ENCODE measurements at places on chromosomes 11 and 22.

DNA sequence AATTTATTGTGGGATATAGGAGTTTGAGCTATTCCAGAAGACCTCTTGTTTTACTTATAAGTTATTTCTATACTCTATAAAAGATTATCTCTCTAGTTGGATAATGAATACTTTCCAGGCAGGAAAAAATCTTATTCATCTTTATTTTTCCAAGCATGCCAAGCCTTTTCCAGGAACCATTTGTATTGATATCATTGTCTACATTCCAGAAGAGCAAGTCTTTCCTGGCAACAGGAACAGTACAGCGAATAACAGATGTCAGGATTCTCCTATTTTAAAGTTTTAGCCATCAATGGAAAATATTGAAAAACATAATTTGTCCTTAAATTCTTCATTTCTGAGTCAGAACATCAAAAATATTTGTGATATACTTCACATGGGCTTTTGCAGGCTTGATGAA is 5.2 kb upstream of the NXPE1 start:
- no peak for DNase-seq

DNA sequence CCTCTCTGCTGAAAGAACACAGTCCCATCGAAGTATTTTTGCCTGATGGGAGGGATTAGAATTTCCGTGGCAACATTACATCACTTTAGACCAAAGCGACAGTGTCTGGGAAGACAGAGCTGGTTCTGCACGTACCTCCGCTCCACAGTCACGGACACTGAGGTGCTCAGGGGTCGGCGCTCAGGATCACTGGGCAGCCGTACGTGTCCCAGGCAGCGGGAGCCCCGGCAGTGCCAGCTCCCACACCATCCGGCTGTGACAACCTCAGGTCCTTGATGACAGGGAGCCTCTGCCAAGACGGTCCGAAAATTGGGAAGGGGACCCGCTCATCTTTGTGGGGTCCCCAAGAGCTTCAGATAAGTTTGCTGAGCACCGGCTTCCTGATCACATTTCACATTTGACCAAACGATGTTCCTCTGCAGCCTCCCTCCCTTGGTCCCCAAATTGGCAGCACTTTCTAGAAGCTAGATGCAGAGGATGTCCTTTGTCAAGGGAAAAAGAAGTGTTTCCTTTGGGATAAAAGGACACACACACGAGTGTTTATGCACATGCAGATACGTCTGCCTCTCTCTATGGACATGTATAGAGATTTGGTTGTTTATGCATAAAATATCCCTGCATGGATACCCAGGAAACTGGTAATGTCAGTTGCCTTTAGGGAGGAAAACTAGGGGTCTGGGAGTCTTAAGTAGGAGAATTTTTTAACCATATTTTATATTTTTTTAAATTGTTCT is 61.6 kb upstream of the LINC01488 start:
- DNase-seq, result no peak

GRCh38 chr22:20979243-20979809 is 2.8 kb upstream of the LZTR1 start:
- no peak for DNase-seq

- no peak for DNase-seq
These were observed 31.1 kb upstream of the DDI1 start for GRCh38 chr11:104005234-104005855.

- DNase-seq, result no peak
These were observed 10.0 kb downstream of the SMIM38 start for GRCh38 chr11:69165775-69166174.

- no peak for DNase-seq
These were observed 52.6 kb downstream of the SWAP70 start for GRCh38 chr11:9716275-9717039.

DNA sequence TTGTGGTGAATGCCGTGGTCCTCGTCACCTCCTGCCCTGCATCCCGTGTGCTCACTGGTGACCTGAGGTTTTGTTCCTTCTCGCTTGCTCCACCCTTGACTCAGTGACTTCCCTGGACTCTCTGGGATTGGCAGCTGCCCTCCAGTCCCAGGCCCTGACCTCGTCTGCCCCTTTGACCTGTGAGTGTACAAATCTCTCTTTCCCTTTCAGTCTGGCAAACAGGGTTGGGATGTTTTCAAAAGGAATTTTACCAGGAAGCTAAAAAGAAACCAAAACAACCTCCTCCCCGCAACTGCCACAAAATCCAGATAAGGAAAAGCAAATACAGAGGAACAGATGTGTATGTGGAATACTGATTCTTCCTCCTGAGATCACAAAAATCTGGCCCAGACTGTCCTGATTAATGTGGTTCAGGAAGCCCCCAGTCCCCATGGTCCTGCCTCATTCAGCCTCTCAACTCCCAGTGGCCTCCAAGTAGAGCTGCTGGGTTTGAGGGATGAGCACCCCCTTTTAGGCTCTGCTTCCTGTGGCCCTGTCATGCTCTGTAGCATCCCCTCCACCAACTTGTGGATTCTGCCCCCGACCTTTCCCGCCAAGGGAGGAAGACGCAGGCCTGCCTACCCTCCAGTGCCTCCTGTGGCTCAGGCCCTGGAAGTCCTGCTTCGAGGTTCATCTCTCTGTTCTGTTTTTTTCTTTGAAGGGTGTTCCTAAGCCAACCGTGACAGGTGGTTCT is 15.2 kb downstream of the ROBO4 start:
- no peak for DNase-seq

- peak; percentile 75 for DNase-seq
These were observed 22.3 kb downstream of the DHCR7 start for GRCh38 chr11:71425860-71426259.

DNA sequence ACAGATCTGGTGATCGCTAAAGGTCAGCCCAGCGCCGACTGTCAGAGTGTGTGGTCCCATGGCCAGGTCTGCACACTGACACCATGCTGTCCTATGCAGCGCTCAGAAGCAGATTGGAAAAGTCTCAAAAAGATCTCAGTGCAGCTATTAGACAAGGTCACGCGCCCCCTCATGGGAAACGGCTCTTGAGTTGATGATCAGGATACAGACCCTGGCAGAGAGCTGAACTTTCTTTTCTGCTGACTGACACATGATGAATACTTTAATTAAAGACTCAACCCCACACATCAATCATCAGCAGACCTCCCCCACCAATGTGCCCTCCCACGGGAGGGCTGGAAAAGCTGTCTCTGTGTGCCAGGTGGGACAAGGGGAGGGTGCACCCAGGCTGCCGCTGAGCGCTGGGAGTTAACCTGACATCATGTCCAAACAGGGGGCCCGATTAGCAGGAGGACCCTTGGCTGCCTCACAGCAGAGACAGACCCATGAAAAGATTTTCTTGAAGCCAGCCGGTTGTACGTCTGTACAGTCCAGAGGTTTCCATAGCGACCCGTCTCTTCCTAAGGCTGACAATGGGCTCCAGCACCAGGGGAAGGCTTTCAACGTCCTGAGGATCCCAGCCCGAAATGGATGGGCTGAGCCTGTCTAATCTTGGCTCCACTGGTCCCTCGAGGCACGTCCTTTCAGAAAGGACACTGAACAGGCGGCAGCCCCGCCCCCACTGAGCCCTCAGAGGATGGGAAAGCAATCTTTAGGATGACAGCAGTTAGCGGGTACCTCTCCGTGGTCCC is 26.9 kb downstream of the RASD2 start:
- DNase-seq, result no peak

- DNase-seq, result peak; percentile 57
These were observed 19.6 kb downstream of the RTN4RL2 start for GRCh38 chr11:57479911-57480310.

GRCh38 chr22:22605074-22605404 is 39.4 kb upstream of the GGTLC2 start:
- no peak for DNase-seq

DNA sequence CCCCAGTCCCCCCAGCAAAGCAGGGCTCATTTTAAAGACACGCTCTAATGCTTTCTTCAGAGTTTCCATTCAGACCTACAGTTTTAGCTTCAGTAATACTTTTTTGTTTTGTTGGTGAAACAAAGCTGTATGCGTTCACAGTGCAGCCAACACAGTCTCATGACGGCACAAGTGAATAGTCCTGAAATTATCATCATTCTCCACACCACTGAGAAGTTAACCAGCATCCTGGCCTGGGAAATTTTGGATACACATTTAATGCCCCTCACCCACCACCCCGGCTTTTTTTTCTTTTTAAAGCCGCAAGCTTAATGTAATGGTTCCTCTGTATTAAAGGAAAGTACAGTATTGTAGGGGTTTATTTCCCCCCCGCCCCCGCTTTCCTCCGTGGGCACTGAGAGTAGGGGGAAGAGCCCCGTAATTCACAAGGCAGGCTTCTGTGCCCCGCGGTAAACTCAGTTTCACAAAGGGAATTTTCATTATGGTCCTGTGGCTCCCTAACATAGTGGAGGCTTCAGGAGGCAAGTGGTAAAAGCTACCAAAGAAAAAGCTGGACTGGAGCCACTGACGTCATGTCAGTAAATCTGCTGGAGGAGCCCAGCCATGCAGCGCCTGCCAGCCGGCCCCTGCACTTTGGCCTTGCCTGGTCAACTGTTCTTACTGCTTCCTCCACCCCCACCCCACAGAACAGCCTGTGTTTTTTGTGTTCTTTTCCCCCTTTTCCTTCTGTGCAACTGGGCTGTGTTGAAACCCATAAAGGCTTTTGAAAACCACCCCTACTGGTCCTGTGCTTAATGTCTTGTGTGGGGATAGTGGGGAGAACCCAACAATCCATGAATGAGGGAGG is 18.2 kb downstream of the TEAD1 start:
- peak; percentile 52 for DNase-seq

DNA sequence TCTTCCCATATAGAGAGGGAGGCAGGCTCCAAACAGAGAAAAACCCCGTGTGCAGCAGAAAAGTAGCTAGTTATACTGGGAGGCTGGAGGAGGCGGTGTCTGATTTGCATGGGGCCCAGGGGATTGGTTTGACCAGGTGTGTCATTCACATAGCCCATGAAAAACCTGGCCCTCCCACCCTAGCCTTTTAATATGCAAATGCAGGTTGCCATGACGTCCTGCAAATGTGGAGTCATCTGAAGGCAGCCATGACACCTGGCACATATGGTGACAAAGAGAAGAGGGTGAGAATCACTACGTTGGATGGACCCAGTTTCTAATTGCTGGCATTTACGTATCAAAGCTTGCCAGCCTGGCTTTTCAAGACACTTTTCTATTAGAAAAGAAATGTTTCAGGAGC is 57.8 kb downstream of the FAM181B start:
- DNase-seq, result no peak

DNA sequence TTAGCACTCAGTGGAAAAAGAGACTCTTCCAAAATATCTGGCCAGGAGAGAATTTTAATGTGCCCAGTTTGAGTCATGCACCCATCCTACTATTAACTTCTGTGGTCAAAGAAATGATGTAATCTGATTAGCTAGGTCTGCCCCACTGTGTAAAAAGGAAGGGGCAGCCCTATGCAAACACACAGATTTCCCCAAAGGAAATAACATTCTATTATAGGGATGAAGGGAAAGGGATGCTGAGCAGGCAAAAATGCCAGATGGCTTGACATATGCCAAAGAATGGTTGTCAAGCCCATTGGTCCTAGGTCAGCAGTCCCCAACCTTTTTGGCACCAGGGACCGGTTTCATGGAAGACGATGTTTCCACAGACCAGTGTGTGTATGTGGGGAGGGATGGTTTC is 43.3 kb upstream of the PAK1 start:
- no peak for DNase-seq

DNA sequence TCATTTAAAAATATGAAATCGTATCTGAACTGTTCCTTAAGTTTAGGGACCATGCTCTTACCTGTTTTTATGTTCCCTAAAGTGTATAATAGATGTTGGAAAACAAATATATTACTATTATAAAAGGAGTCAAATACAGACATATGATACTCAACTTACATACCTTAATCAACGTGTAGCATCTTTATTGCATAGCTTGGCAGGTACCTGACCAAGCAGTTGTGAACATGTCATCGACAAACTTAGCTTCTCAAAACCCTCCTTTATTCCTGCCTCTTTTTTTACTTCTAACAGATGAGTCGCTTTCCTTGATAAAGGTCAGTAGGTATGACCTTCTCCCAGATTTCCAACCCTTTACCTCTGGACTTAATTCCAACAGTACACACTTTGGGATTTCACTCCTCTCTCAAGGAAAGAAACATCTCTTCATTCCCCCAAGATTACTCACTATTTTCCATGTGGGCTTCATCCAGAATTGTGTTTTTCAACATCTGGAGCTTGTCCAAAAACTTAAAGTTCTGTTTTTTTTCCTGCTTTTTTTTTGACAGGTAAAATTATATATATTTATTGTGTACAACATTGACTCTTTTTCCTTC is 11.9 kb downstream of the HIPK3 start:
- peak; percentile 4 for DNase-seq

GRCh38 chr22:38347181-38347943 is 30.1 kb upstream of the CSNK1E start:
- DNase-seq, result no peak

GRCh38 chr11:120695426-120695825 is 183.9 kb downstream of the GRIK4 start:
- no peak for DNase-seq

- no peak for DNase-seq
These were observed 27.3 kb downstream of the INCENP start for GRCh38 chr11:62150887-62151736.

DNA sequence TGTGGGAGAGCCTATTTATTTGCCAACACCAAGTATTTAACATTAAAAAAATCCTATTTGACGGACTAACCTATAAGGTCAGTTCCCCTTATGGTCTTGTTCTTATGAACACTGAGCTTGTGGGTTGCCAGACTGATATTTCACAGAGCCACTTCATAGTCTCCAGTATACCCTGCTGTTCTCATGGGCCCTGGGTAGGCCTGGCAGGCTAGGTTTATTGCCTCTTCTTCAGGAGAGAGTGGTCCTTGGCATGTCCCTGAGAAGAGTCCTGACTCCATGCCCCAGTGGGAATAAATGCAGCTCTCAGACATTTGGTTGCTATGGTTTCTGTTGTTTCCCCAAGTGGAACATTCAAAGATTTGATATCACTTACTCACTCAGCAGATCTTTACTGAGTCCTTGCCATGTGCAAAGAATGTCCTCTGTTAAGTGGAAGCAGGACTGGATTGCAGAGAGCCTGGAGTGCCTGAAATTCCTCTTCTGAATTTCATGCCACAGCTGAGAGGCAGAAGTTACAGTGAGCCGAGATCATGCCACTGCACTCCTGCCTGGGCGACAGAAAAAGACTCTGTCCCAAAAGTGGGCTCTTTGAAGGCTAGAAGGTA is 15.7 kb downstream of the SLC5A1 start:
- no peak for DNase-seq

Measured in RWPE1 (cell line).